NCI-H187 (cell line): ENCODE measurements at places on chromosomes 1 and 21.

DNA sequence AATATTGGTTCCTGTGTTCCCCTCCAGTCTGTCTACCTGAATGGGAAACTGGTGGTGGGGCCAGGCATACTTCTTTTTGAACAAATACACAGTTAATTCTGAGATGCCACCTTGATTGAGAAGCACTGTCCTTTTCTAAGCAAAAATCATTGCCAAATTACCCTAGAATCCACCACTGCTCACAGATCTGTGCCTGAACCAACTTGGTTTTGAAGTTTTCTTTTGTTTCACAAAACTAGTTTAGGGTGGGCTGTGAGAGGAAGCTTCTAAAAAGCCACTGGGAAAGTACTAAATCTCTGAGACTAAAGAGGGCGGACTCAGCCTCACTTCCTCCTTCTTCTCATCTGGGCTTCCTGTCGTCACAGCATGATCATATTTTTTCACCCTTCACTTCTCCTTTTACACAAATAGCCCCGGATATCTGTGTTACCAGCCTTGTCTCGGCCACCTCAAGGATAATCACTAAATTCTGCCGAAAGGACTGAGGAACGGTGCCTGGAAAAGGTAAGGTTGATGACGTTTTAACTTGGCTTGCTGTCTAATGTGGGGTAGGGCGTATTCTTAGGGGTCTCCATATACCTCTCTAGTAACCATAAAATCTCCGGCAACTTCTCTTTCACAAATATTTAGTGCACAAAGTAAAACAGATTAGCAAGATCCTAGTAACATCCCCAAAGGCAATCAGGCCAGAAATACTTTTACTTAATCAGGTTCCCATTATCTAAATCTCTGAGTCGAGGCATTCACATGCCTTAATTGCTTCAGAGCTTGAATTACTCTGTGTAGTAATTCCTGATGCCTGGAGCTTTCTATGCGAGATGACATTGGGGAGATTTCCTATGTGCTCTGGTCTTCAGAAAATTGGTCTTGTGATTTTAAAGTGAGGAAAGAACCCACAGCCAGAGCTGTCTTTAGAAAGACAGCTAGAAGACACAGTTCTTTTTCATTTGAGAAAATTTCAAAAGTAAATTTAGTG, at the start of gene CD53:
CD53 (plus strand) TSS at position 404 of the 976 bp plus-strand sequence. CDS start 18,261 bp downstream, outside the sequence.
- DNase-seq = no peak

- DNase-seq = no peak
These were observed 310.6 kb downstream of the SEC16B start for GRCh38 chr1:177659281-177659680.

DNA sequence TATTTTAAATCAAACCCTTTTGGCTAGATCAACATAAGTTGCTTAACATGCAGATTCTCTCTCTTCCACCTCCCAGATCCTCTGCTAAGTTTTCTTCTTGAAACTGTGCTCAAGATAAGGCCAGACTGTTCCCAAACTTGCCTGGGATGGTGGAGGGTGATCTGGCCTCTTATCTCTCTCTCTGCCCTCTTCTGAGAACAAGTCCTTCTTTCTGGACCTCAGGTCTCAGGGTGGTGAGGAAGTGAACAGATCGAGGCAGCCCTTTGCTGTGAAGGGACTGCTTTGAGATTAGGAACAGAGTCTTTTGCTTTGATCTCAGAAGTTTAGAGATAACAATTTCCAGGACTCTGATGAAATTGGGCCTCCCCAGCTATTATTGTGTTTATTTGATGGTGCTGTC, 70.7 kb downstream of the HUNK start:
- DNase-seq = no peak

GRCh38 chr1:11056504-11056903, 3.3 kb downstream of the SRM start:
- DNase-seq = no peak

DNA sequence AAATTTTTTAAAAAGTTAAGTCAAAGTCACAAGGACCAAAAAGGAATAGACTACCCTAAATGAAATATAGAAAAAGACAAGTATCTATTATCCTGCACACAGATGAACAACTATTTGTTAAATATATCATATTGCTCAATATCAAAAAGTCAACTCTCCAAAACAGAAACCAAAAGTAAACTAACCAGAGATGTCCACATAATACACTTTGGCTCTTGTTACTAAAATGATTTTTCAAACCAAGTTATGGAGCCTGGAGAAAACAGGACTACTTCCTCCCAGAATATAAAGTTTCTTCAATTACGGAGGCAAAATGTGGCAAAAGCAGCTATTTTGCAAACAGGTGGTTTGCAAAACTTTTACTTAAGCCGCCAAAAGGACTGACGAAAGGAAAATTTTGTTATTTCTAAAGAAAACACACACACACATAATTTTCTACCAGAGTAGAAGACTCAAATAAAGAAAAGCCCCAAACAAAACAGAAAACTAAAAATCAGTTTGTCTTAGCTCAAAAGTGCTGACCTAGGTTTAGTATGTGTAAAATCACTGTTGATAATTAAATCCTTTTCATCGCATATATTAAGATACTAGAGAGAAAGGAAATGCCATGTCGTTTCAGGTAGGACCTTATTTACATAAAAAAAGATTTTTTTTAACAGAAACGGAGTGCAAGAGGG, 1.1 kb downstream of the DPYD start:
- no peak for DNase-seq

DNA sequence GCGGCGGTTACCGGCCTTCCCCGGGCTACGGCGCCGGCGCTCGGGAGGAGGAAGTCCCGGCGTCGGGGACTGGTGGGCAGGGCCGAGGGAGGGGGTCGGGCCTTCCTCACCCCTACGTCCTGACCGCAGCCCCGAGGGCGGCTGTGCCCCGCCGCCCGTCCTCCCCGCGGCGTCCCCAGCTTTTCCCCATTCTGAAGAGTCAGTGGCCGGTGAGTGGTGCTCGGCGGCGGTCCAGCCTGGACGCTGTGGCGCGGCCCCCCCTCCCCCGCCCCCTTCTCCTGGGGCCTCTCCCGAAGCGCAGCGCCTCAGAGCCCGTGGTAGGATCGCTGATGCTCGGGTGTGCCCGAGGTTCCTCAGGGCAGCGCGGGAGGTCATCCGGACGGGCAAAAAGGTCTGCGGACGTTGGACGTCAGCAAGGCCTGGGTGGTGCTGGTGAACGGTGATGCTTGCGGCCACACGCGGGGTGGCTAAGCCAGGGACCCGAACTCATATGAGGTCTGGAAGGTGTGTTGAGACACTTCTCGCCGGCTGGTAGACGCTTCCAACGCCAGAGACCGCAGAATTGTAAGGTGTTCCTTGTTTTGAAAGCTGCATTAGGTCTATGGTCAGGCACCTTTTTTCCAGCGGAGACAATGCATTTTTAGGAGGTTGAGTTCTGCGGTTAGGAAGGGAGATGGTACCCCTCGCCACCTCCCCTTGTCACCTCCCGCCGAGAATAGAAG, 725 bp downstream of the SLC25A33 start:
- DNase-seq = no peak

DNA sequence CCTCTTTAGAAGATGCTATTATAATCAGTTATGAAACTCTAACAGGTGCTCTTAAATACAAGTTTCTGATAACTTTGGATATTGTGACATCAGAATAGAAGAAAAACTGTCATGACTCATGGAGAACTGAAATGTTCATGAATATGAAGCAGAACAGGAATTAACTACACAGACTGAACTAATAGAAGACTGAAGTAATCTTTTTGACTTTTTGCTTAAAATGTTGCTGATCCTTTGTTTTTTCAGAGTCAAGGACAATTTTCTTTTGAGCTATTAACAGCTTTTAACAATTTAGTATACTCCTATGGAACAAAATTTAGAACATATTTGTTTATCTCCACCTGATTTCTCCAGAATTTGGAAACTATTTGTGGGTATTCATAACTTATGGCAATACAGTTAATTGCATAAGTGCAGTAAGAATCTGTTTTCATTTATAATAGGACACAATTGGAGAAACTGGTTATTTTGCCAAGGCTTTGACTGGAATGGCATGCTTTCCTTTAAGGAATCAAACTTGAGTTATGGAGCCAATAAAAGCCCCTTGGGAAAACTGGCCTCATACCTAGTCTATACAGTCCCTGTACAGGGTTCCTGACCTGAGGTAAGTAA, 18.7 kb upstream of the PLA2G5 start:
- DNase-seq = no peak

GRCh38 chr1:53348486-53349368, 20.9 kb upstream of the LRP8 start:
- DNase-seq = no peak

GRCh38 chr1:76615253-76616035, 251.8 kb upstream of the ST6GALNAC5 start:
- no peak for DNase-seq

- peak; percentile 68 for DNase-seq
These were observed 28.8 kb downstream of the AHDC1 start for GRCh38 chr1:27574871-27575831.

DNA sequence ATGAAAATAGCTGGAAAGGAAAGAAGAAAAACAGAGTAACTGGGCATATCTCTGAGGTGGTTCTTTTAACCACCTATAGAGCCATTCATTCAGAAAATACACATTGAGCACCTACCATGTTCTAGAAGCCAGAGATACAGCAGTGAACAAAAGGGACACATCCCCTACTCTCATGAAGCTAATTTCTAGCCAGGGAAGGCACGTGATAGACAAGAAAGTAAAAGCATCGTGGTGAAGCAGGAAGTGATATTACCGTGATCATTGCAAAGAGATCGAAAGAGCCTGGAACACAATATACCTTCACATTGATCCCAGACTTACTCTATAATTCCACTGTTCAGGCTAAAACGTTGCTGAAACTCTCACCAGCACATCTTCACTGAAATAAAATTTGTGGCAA, 76.0 kb downstream of the TIAM1 start:
- DNase-seq = no peak

DNA sequence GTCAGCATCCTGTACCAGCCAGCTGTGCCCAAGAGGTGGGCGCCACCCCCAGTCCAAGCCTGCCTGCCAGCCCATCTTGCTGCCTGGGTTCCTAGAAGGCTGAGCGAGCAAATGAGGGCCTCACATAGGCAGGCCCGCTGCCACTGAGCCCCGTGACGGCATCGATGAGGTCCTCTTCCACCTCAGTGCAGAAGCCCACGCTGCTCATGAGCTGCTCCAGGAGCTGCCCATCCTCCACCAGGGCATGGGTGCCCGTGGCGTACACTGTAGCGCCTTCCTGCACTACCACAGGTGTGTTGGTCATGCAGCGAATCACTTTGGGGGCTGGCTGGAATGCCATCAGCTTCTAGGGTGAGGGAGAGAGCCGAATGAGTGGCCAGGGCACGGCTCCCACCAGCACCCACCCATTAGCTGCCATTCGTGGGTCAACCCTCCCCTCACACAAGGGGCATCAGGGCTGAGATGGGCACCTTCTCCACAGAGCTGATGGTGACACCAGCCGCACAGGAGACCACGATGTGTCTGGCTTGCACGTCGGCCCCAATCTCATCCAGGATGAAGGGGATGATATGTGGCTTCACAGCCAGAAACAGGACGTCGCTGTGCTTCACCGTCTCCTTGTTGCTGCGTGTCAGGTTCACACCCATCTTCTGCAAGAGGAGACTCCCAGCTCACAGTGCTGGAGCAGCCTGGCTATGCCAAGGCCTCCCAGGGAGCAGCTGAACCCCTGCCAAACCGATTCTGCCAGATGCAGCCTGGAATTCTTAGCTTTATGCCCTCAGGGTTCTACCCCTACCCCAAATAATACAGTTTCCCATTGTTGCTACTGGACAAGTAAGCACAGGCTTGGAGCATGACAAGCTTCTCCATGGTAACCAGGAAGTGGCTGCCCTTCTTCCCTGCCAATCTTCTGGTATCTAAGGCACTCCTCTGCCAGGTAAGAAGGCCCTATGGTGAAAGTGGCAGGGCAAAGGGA, 2.0 kb downstream of the PYCR2 start:
- no peak for DNase-seq

GRCh38 chr1:58576727-58577653, at the start of gene TACSTD2:
TACSTD2 (minus strand) TSS chr1:58577252; CDS start chr1:58577156, 96 bp downstream.
- no peak for DNase-seq

GRCh38 chr1:219278288-219278687, 104.6 kb downstream of the LYPLAL1 start:
- DNase-seq = no peak

DNA sequence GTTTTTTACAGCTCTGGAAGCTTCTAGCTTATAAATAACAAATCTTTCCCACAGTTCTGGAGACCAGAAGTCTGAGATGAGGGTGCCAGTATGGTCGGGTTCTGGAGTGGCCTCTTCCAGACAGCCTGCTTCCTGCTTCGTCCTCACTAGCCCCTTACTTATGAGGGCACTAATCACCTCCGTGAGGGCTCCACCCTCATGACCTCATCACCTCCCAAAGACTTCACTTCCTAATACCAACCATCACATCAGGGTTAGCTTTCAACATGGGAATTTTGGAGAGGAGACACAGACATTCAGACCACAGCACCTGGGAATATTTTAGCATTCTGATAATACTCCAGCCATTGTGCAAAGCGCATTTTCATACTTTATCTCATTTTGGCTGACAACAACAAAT, 223.7 kb upstream of the IRF2BP2 start:
- DNase-seq = no peak

DNA sequence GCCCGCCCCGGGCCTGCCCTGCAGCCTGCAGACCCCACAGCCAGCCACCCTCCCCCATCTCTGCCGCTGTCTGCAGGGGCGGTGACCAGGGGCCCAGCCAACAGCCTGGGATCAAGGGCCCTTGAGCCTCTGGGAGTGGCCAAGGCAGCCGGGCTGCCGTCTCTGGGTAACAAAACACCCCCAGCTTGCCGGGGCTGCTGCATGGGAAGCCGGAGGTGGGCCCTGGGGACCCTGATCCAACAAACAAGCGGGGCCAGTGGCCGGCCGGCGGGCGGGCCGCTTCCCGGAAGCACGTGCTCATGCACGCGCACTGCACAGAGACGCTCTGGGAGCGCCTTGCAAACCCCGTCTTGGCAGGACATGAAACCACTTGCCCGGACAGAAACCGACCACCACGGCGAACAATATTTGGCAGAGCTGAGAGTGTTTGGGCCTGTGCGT, 13.2 kb downstream of the MEGF6 start:
- DNase-seq = no peak

- no peak for DNase-seq
These were observed 15.3 kb downstream of the SF3A3 start for GRCh38 chr1:37974567-37974966.

DNA sequence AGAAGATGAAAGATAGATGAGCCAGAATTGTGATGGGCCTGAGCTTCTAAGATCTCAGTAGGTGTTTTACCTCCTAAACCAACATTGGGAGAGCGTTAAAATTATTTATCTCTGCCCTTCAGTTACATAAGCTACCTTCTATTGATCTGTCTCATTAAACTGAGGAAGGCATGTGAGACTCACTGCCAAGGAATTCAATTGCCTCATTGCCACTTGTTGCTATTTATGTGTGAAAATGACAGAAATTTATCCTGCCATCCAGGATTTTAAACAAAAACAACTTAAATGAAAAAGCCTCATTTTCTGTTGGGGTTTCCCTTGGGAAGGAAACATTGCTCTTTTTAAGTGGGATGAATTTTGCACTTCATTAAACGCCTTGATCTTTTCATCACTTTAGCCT, 78.7 kb upstream of the RUNX1 start:
- no peak for DNase-seq
